Hepatocyte (in vitro differentiated cells): ENCODE measurements at places on chromosomes 2 and 18. TPM values are rescaled to one million over a fixed set of nuclear protein-coding genes. Genes with fewer than 3 reads are reported as not detected.

ATOH8 gene
- 2.0 and 2.9 TPM in 2 replicates for total RNA-seq

TMEM163 gene
- total RNA-seq = 0.40 and 1.1 TPM in 2 replicates

SLC14A1 gene
- 0.88 and 4.1 TPM in 2 replicates for total RNA-seq

GRCh38 chr2:44392338-44392943, 30.7 kb downstream of the CAMKMT start:
- peak; percentile 65 for DNase-seq
